ENCODE measurements at places on chromosomes 6 and 20.
A peak's percentile ranks its signal among the peaks of the same experiment; 100 is the strongest.

- no peak for DNase-seq
Observed at GRCh38 chr20:38125157-38126056, 39.7 kb downstream of the TGM2 start.

- no peak for DNase-seq
Observed at GRCh38 chr6:72975352-72975752, 249.9 kb downstream of the KHDC1L start.

GRCh38 chr20:10376270-10377075, 57.5 kb downstream of the MKKS start:
- no peak for DNase-seq

- no peak for DNase-seq
Observed at GRCh38 chr6:84597238-84597875, 167.0 kb downstream of the TBX18 start.

- DNase-seq: no peak
Observed at GRCh38 chr6:72810571-72811280, 188.9 kb downstream of the KCNQ5 start.

- peak; percentile 25 for DNase-seq
Observed at GRCh38 chr6:28081486-28081751, 1.1 kb downstream of the ZNF165 start.

GRCh38 chr6:145008715-145009114, 723.6 kb downstream of the UTRN start:
- DNase-seq: no peak

DNA sequence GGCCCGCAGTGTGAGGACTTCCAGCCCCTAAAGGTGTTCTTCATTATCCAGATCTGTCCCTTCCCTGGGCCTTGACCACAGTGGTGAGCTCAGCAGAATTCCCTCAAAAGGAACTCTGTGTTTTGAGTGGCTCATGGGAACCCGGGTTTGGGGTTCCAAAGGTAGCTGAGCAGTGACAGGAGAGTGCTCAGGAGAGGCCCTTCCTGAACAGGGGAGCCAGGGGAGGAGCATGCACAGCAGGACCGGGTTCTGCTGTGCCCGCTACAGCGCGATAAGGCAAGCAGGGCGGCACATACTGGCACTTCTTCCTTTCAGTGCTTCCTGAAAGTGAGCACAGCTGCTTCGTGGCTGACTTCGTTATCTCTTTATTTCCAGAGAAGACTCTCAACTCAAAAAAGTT, 88.3 kb downstream of the SSR1 start:
- DNase-seq: no peak

DNA sequence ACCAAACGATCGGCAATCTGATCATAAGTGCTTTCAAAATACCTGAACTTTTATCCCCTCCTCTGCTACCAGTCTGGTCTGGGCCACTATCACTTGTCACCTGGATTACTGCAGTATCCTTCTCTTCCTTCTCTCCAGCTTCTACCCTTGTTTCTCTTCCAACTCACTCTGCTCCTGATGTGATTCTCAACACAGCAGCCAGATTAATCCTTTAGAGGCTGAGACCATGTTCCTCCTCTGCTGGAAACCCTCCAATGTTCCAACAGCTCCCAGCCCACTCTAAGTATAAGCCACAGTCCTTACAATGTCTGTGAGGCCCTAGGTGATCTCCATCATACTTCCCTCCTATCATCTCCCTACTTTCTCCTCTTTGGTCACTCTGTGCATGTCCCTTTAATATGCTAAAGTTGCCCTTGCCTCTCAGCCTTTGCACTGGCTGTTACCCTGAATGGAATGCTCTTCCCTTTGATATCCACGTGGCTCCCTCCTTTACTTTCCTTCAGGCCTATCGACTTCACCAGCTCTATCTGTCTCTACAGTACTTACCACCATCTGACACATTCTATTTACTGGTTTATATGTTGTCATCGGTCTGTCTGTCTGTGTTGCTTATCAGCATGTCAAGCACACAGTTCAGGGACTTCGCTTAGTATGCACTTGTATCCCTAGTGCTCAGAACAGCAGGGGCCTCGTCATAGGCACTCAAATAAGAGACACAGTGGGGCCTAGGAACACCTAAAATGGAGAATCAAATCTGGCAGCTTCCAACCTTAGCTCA, 35.0 kb upstream of the RNF24 start:
- no peak for DNase-seq

- DNase-seq: no peak
Observed at GRCh38 chr6:55696501-55696900, 117.5 kb upstream of the HMGCLL1 start.

- DNase-seq: no peak
Observed at GRCh38 chr6:100568255-100568654, 103.5 kb upstream of the SIM1 start.

DNA sequence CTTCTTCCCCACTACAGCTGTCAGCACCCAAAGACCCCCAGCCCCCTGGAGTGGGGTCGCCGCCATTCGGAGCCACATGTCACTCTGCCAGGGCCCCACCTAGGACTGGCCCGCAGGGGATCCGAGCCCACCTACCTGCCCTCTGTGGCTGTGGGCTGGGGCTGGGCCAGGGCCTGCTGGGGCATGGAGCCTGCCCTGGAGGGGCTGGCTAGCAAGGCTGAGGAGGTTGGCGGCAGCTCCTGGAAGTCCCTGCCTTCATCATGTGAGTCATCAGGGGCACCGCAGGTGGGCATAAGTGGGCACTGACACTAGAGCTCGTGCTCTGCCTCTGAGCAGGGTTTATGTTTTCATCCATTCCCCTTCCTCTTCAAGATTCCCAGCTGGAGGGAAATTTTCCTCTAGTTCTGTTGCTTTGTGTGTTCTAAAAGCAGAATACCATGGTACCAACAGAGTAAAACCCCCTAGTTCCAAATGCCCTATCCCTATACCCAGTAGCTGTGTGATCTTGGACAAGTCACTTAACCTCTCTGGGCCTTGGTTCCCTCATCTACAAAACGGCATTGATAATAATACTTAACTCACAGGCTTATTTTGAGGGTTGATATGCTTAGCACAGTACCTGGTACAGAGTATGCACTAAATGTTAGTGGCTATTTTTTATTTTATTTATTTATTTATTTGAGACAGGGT, 8.7 kb upstream of the FANCE start:
- DNase-seq: no peak

GRCh38 chr6:89661559-89661958, 23.0 kb upstream of the LYRM2 start:
- no peak for DNase-seq

- DNase-seq: no peak
Observed at GRCh38 chr20:12410783-12411182, 493.1 kb downstream of the BTBD3 start.

- no peak for DNase-seq
Observed at GRCh38 chr6:48080227-48081009, 30.6 kb downstream of the PTCHD4 start.

GRCh38 chr6:51675922-51676275, 411.5 kb downstream of the PKHD1 start:
- DNase-seq: no peak

- DNase-seq: peak; percentile 83
Observed at GRCh38 chr6:2848851-2849250, 7.2 kb upstream of the SERPINB1 start.

- DNase-seq: no peak
Observed at GRCh38 chr6:148258868-148259267, 83.8 kb upstream of the SASH1 start.

DNA sequence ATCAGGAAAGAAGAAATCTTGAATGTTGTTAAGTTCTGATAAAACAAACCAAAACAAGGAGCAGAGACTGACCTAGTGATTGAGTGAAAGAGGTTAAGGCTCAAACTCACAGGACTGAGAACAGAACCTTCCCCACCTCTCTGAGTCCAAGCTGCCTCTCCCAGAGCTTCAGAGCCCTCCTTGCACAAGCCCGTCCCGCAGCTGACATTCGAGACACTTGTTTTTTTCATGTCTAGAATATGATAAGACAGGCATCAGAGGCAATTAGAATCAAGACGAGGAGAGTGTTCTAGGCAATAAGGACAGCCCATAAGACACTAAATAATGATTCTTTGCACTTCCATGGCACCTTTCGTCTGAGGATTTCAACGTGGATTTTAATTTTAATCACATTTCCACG, 140.6 kb downstream of the PXDC1 start:
- no peak for DNase-seq

- DNase-seq: no peak
Observed at GRCh38 chr6:10302566-10303235, 112.2 kb downstream of the TFAP2A start.

All from CD4-positive, CD25-positive, alpha-beta regulatory T cell (primary cell).